ENCODE measurements at places on chromosomes 2 and 18.

DNA sequence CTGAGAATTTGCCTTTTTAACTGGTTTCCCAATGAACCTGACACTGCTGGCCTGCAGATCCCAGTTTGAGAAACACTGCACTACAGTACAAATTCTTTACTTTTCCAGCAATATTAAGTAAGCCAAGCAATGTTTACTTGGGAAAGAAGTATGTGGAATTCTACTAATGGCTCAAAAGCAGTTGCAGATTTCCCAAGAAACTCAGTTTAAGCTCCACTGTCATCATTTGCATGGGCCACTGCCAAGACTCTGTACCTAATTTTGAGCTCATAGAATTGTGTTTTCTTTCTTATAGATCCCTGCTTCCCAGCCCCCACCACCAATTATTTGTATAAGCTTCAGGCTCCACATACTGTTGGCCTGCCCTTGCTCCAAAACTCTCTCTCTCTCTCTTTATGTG is 676.1 kb downstream of the RNF144A start:
- no peak for DNase-seq

GRCh38 chr2:155961641-155962040 is 370.9 kb downstream of the NR4A2 start:
- DNase-seq: no peak

- no peak for DNase-seq
These were observed 15.0 kb downstream of the HS1BP3 start for GRCh38 chr2:20635675-20636584.

- no peak for DNase-seq
These were observed 69.9 kb downstream of the MARCO start for GRCh38 chr2:119011910-119012209.

DNA sequence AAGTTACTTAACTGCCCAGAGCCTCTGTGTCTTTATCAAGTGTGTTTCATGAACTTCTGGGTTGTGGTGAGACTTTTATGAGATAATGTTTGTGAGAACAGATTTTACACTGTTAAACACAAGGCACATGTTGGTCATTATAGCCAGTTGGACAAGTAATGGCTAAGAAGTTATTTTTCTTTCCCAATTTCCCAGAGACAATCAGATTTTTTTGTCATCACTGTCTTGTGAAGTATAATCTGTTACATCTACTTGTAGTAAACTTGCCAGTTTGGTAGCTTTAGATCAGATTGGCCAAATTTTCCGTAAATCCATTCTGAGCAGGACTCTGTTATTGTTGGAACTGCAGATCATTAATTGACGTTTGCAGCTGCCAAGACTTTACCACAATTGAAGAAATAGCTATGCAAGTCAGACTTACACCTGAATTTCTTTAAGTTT is 838.8 kb downstream of the SLC4A3 start:
- no peak for DNase-seq

- DNase-seq: no peak
These were observed 17.3 kb upstream of the TAF4B start for GRCh38 chr18:26208977-26209376.

DNA sequence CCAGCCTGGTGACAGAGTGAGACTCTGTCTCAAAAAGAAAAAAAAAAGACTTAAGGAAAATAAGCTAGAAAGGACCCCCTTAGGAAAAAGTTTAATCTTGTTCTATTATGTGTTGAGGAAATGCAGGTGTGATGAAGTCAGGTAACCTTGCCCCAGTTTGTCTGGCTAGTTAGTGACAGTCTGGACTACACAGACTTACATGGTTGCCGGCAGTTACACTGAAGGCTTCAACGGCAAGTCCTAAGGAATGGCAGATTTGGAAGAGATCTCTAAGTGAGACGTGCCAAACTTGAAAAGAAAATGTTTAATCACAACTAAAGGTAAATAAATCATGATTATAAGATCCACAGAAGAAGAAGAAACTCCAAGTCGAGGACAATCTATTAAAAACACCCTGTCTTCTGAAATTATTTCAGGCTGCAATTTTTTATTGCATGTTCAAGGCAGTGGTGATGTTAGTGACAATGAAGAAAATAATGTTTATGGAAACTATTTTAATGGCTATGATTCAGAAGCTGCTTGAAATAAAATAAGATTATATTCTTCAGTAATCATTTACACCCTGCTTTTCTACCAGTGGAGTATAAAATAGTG is 84.2 kb downstream of the TTC27 start:
- DNase-seq: no peak

All from stimulated activated CD8-positive, alpha-beta memory T cell treated with anti-CD3 and anti-CD28 coated beads, Interleukin-15, amount 100 ng/mL, for 4 hours (primary cell).